CD8-positive, alpha-beta memory T cell (primary cell): ENCODE measurements at places on chromosomes 11 and 22. TPM values are rescaled to one million over a fixed set of nuclear protein-coding genes. Genes with fewer than 3 reads are reported as not detected.

DNA sequence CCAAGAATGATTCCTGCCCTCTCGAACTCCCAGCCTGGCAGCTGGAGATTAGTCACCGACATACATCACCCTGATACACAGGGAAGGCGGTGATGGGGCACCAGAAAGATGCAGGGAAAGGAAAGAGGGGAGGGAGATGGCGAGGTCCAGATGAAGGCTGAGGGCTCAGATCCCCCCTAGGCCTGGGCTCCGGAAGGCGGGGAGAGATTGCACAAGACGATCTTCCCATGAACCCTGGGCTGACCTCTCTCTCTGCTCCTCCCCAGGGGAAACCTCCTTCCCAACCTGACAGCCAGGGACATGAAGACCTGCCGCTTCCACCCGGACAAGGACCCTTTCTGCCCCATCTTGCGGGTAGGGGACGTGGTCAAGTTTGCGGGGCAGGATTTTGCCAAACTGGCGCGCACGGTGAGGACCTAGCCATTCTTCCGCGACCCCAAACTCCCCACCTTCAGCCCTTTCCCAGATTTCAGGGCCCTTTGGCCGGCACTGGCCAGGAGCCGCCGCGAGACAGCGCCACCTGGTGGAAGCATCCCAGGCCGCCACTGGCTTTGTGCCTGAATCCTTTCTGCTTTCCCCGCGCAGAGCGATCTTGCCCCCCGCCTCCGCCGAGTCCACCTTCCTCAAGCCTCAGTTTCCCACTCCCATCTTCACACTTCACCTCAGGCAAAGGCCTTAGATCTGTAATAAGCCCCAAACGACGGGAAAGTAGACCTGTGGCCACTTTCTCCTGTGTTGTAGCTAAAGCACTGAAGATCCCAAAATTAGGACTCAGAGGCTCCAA lies 11.5 kb downstream of the P2RX3 start:
- no peaks in the 10 kb centered on the region for H3K27me3 ChIP-seq
- H3K27ac ChIP-seq, result no peak overlapping the region
- peak; percentile 34 for DNase-seq
- H3K36me3 ChIP-seq, result no peaks in the 10 kb centered on the region
- H3K4me1 ChIP-seq, result no peaks in the 10 kb centered on the region

TAGLN gene
- polyA plus RNA-seq, result 0.35 TPM

GRCh38 chr11:104061853-104062521 lies 25.5 kb downstream of the DDI1 start:
- no peak overlapping the region for H3K27ac ChIP-seq
- no peaks in the 10 kb centered on the region for H3K4me1 ChIP-seq
- H3K4me3 ChIP-seq, result no peak overlapping the region
- no peaks in the 10 kb centered on the region for H3K36me3 ChIP-seq
- no peaks in the 10 kb centered on the region for H3K27me3 ChIP-seq

DNA sequence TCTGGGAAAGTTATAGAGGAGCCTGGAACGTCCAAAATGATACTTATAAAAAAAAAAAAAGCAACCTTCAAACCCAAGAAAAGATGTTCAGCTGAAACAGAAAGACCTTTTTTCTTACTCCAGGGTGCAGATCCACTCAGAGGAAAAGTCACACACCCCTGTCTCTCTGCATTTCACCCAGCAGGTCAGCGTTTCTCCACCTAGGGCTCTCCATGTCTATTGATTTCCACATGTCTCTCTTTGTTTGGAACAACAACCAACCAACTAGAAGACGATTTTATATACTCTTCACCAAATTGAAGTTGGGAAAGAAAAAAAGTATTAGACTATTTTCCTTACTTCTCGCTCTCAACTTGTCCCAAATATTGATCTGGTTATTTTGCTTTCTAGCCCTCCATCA lies 42.2 kb upstream of the BLID start:
- H3K27me3 ChIP-seq, result no peaks in the 10 kb centered on the region
- H3K4me1 ChIP-seq, result no peaks in the 10 kb centered on the region
- H3K27ac ChIP-seq, result no peak overlapping the region

DNA sequence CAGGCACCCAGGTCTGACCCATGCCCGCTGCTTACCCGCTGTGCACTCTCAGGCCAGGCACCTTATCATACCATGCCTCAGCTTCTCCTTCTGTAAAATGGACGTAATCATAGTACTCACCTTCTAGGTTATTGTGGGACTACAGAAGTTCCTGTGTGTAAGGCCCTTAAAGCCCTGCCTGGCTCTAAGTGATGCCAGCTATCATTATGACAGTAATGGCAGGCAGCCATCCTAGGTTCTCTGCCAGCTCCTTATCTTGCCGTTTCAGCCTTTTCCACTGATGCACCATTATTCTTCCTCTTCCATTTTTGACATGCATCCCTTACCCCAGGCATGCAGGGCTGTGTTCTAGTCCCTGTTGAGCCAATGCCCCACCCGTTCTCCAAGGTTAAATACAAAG lies 57.9 kb downstream of the DBX1 start:
- no peaks in the 10 kb centered on the region for H3K4me1 ChIP-seq
- DNase-seq, result no peak
- no peak overlapping the region for H3K27ac ChIP-seq
- no peak overlapping the region for H3K4me3 ChIP-seq

DNA sequence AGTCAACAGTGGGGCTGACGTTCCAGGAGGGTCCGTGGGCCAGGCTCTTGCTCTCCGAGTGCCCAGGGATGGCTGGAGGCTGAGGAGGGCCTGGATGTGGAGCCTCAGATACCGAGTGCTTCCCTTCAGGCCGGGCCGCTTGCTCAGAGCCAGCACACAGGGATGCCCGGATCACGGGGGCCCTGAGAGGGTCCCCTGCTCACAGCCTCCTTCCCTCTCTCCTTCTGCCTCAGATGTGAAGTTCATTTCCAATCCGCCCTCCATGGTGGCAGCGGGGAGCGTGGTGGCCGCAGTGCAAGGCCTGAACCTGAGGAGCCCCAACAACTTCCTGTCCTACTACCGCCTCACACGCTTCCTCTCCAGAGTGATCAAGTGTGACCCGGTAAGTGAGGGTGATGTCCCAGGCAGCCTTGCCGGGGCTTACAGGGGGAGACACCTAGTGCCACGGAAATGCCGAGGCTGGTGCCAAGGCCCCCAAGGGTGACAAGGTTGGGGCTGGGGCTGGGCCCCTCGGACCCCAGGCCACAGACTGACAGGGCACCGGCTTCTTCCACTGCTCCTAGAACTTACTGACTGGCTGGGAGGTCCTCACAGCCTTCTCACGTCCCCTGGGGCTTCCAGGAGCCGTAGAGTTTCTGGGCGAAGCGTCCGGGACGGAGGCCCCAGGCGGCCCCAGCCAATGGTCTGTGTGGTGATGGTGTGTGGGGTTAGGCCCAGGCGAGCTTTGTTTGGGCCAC lies 7.0 kb downstream of the CCND1 start:
- no peak overlapping the region for H3K27ac ChIP-seq
- peak; percentile 41 for DNase-seq
- H3K4me1 ChIP-seq, result no peaks in the 10 kb centered on the region
- no peaks in the 10 kb centered on the region for H3K27me3 ChIP-seq
- no peaks in the 10 kb centered on the region for H3K36me3 ChIP-seq

DNA sequence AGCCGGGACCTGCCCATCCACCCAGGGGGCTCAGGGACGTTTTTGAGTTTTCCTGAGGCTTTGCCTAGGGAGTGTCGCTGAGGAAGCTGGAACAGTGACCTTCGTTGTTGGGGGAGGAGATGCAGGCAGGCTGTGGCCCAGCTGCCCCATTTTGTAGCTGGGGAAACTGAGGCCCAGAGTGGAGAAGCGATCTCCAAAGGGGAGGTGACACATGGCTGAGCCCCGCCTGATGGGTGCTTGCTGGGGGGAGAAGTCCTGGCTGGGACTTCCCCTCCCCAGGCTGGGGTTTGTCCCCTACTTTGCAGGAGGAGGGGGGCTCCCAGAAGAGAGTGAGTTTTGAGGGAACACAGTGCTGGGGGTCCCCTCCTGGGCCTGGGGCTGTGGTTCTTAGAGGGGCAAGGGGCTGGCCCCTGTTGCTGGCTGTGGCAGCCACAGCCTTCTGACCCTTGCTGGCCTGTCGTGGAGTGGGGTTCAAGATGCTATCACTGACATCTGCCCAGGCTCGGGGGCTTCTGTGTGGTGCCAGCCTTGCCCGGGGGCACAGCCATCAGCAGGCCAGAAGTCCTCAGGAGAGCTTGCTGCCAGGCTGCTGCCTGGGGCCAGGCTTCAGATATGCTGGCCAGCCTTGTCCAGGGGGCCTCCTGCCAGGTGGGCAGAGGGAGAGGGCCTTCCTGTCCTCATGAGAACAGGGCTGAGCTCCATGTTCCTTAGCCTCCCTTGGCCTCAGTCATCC lies 21.4 kb downstream of the KCNQ1 start:
- no peaks in the 10 kb centered on the region for H3K36me3 ChIP-seq
- H3K27ac ChIP-seq, result no peak overlapping the region
- H3K27me3 ChIP-seq, result no peaks in the 10 kb centered on the region
- DNase-seq, result no peak

KCNE3 gene
- not detected for polyA plus RNA-seq

LMNTD2 gene
- polyA plus RNA-seq, result 1.1 TPM

DNA sequence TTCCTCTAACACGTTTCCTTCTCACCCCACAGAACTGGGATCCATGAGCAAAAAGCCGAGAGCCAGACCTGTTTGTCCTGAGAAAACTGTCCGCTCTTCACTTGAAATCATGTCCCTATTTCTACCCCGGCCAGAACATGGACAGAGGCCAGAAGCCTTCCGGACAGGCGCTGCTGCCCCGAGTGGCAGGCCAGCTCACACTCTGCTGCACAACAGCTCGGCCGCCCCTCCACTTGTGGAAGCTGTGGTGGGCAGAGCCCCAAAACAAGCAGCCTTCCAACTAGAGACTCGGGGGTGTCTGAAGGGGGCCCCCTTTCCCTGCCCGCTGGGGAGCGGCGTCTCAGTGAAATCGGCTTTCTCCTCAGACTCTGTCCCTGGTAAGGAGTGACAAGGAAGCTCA lies 24.0 kb downstream of the CD5 start:
- peaks cover 42% of the 10 kb centered on the region for H3K36me3 ChIP-seq
- H3K27me3 ChIP-seq, result no peaks in the 10 kb centered on the region
- peaks cover 23% of the 10 kb centered on the region for H3K4me1 ChIP-seq
- peak; percentile 40 for DNase-seq
- no peak overlapping the region for H3K27ac ChIP-seq

DNA sequence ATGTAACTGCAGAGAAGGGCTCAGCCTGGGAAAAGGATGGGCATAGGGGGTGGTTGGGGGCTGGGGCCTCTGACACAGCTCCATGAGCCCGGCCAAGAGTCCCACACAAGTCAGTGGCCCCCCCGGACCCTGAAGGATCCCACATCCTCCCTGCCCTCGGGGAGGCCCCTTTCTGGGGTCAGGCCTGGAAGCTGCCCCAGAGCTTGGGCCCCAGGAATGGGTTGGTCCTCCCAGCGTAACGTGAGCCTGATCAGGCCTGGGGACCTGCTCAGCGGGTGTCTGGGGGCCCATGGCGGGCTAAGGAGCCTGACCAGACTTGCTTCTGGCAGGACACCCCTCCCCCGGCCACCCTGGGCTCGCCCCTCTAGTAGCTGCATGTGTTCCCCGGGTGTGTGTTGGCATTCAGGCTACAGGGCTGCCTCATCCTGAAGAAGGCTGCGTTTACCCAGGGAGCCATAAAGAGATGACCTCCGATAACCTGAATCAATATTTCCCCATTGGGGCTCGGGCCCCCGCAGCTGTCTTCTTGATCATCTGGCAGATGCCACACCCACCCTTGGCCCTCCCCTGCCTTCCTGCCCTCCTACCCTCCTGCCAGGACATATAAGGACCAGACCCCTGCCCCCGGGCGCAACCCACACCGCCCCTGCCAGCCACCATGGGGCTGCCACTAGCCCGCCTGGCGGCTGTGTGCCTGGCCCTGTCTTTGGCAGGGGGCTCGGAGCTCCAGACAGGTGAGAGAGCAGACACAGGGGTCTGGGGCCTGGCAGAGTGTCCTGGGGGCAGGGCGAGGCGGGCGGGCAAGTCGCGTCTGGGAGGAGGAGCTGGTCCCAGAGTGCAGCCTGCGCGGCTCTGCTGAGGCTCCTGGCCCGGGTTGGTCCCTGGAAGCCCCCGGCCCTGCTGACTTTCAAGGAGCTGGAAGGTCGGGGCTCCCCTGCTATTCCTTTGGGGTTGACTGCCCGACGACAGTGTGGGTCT lies at the start of gene MUC2:
TSS of gene MUC2 (plus strand) at position 631 of the 978 bp plus-strand sequence.
- no peaks in the 10 kb centered on the region for H3K4me1 ChIP-seq
- H3K36me3 ChIP-seq, result no peaks in the 10 kb centered on the region
- H3K27me3 ChIP-seq, result no peaks in the 10 kb centered on the region
- no peak within 1 kb of the TSS for H3K27ac ChIP-seq
- no peak within 1 kb of the TSS for H3K4me3 ChIP-seq

SNX32 gene
- polyA plus RNA-seq, result 0.77 TPM

GRCh38 chr11:35246745-35247144 lies 107.8 kb downstream of the CD44 start:
- peak overlapping the region; percentile 79 for H3K27ac ChIP-seq
- no peaks in the 10 kb centered on the region for H3K36me3 ChIP-seq
- no peaks in the 10 kb centered on the region for H3K27me3 ChIP-seq

GRCh38 chr11:10029386-10030121 lies 264.5 kb downstream of the SBF2 start:
- no peaks in the 10 kb centered on the region for H3K36me3 ChIP-seq
- no peak overlapping the region for H3K4me3 ChIP-seq
- no peaks in the 10 kb centered on the region for H3K4me1 ChIP-seq

DNA sequence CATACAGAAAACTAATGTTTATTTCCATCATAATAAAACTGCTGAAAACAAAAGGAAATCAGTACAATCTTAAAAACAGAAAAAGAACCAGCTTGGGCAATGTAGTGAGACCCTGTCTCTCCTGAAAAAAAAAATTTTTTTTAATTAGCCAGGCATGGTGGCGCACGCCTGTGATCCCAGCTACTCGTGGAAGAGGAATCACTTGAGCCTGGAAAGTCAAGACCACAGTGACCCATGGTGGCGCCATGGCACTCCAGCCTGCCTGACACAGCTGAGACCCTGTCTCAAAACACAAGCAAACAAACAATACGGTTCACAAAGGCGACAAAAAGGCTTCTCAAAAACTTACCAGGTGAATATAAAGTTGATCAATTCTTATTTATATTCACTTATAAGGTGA lies 289.7 kb downstream of the BRD1 start:
- H3K36me3 ChIP-seq, result no peaks in the 10 kb centered on the region
- H3K4me1 ChIP-seq, result no peaks in the 10 kb centered on the region
- no peaks in the 10 kb centered on the region for H3K27me3 ChIP-seq
- H3K4me3 ChIP-seq, result no peak overlapping the region
- no peak for DNase-seq
- no peak overlapping the region for H3K27ac ChIP-seq

DNA sequence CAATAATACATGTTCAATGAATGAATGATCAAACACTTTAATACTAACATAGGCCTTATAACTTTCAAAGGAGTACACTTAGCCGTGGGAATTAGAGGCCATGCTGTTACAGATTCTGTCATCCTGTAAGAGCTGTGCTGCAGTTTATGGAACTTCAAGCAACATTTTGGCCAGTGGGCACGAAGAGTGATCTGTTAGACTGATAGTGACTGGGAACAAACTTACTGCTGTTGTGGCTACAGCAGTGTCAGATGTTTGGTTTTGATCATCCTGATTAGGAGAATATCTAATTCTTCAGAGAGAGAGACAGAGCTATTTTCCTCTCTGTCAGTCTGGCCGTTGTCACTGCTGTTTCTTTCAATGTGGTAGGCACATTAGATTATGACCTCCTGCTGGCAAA lies 348.9 kb downstream of the NELL1 start:
- DNase-seq, result no peak
- H3K36me3 ChIP-seq, result no peaks in the 10 kb centered on the region
- H3K27ac ChIP-seq, result no peak overlapping the region
- H3K27me3 ChIP-seq, result no peaks in the 10 kb centered on the region
